Memory B cell (primary cell): ENCODE measurements at places on chromosomes 13 and 19.

DNA sequence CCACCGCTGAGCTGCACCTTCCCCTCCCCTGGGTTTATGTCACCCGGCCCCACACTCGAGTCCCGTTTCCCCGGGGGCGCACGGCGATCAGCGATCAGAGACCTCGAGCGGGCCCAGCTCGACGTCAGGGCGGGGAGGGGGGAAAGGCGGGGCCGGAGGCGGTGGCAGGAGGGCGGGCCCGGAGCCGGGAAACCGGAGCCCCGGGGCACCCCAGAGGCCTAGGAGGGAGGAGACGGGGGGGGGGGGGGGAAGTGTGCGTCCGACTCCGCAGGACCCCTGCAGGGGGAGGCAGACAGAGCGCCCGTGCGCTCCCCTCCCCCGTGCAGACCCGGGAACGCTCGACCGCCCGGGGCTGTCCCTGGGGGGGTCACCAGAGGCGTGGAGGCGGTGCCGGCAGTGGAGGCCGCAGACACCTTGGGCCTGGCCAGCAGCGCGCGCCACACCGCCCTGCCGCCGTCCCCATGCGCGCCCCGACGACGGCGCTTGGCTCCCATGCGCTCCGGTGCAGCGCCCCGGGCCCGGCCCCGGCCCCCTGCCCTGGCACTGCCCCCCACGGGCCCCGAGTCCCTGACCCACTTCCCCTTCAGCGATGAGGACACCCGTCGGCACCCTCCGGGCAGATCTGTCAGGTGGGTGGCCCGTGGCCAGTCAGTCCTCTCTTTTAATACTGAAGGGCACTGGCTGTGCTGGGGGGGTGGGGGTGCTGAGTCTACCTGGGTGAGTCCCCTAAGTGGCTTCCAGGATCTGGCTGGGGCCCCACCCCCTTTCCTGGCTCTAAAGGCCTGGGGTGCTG is 11.8 kb downstream of the PDE4A start:
- peak; percentile 59 for DNase-seq

DNA sequence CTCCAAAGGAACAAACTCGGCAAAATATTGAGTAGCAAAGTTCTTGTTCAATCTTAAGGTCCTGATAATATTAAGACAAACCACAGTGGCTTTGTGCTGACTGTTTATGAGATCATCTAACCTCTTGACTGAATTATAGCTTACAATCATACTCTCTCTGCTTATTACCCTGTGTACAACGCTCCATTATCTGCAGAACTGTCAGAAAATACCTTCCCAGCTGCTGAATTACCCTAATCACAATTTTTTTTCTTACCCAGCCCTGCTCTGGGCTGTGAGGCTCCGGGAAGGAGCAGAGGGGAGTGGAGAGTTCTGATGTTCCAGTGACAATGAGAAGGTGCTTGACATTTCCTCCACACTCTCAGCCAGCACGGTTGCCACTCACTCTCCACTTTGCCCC is 64.8 kb downstream of the DCT start:
- no peak for DNase-seq

GRCh38 chr13:33548069-33548468 is 262.5 kb upstream of the STARD13 start:
- DNase-seq, result no peak

- DNase-seq, result no peak
Measured at GRCh38 chr13:60758637-60759036, 361.6 kb downstream of the TDRD3 start.

- DNase-seq, result no peak
Measured at GRCh38 chr13:46114613-46115012, 9.8 kb upstream of the CPB2 start.

DNA sequence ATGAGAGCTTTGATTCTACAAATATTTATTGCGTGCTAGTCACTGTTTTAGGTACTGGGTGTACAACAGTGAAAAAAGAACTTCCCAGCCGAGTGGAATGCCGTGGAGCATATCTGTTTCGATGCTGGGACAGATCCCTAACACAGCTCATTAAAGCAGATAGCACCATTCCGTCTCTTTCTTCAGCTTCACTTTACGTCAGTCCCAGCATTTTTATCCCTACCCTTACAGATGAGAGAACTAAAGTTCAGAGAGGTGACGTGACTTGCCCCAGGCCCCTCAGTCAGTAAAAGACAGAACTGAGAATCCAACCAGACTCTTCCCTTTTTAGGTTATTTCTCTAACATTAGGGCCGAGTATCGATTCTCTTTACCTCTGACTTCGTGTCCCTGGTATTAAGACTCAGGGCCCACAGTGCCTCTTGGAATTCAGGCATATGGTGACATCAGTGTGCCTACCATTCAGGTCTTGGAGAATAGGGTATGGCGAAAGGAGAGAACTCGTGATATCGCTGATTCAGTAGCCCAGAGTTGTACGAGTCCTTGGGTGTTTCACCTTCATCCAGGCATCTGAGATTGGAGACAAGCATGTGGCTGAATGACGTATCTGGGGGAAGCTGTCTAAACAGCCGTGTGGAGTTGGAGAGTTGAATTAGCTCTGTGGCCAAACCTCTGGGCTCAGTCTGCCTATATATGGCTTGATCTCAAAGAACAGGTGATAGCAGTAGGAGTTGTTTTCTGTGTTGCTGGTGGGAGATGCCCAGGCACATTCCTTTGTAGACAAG is 27.1 kb downstream of the ACTN4 start:
- DNase-seq, result no peak

DNA sequence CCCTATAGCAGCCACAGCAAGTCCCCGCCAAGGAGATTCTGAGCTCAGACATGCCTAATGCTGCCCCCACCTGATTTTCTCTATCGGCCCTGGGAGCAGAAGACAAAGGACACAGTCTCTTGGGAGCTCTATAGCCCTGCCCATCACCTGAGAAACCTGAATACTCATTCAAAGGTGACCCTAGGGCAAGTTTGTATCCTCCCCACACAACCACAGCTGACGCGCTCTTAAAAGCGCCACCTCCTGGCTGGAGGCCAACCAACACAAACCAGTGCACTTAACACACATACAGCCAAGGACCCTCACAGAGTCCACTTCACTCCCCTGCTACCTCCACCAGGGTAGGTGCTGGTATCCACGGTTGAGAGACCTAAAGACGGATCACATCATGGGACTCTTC is 8.8 kb upstream of the IGFL4 start:
- no peak for DNase-seq

DNA sequence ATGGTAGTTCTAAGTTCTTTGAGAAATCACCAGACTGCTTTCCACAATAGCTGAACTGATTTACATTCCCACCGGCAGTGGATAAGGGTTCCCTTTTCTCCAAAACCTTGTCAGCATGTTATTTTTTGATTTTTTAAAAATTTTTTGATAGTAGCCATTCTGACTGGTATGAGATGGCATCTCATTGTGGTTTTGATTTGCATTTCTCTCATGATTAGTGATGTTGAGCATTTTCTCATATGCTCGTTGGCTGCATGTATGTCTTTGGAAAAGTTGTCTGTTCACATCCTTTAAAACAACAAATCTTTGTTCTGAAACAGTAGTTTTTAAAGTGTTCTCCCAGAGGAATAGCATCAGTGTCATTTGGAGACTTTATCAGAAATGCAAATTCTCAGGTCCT is 77.5 kb upstream of the POMP start:
- DNase-seq, result no peak

GRCh38 chr13:39196965-39197646 is 158.8 kb downstream of the NHLRC3 start:
- DNase-seq, result no peak

DNA sequence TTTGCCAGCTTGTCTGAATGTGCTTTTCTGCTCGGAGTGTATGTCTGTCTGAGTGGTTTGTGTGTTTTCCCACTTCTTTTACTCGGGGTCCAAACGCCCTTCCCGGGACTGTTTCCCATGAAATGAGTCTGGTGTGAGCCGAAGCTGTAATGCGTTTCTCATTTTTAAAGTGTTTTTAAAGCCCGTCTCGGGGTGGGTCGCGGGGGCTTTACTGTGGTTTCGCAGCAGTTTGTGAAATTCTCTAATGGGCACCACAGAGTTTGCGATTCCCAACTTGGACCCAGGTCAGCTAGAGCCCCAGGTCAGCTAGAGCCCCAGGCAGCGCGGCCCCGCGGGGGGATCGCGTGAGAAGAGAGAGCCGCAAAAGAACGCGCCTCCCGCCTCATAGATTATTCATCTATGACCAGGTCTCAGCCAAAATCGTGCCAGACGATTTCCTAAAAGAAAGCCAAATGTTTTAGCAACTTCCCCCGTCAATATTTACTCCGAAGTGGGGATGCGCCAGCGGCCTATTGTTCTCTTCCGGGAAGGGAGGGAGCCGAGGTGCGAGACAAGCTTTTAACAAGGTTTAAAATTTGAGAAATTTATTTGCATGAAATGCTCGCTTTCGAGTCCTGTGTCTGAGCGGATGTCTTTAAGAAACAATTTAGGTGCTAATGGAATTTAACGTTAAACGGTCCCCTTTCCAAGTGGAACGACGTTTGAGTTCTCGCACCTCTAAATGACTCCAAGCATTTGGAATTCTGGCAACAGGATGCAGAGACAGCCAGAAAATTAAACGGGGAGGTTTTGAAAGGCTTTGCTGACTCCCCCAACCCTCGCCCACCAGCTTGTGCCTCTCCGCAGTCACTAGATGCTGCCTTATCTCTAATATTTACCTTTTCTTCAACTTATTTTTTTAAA is 2.2 kb downstream of the ZIC2 start:
- DNase-seq, result no peak

- DNase-seq, result no peak
Measured at GRCh38 chr19:3660493-3661219, 34.1 kb upstream of the CACTIN start.

GRCh38 chr13:72645521-72645920 is 81.9 kb downstream of the MZT1 start:
- DNase-seq, result no peak

GRCh38 chr13:110881839-110882627 is 32.8 kb downstream of the ANKRD10 start:
- DNase-seq, result no peak

DNA sequence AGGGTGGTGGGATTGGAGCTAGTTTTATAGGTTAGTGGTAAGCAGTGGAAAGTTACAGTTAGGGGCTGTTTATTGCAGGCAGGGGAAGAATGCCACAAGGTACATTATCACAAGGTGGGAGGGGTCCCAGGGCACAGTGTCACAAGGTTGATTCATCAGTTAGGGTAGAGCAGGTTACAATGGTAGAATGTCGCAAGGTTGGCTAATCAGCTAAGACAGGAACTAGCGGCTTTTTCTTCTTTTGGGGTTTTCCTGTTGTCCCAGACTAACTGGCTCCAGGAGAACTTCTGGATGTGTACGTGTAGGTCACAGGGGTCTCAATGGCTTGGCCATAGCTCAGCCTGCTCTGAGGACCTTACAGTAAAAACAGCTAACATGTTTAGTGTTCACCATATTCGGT is 1221.1 kb downstream of the SLITRK1 start:
- DNase-seq, result no peak

DNA sequence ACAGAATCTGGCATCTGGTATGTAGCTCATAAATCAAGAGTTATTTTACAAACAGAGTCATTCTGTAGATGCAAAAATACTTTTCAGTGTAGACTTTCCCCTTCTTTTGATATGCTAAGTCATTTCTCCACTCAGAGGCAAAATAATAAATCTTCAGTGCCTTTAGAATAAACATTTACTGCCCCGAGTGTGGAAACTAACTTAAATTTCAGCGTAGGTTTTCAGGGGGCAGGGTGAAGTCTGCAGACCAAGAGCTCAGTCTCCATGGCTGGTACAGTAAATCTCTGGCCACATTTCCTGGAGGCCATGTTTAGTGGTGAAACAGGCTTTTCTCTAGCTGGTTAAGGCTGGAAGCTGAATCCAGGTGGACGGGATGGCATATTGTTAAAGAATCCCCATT is 13.1 kb upstream of the ADPRHL1 start:
- DNase-seq, result no peak

DNA sequence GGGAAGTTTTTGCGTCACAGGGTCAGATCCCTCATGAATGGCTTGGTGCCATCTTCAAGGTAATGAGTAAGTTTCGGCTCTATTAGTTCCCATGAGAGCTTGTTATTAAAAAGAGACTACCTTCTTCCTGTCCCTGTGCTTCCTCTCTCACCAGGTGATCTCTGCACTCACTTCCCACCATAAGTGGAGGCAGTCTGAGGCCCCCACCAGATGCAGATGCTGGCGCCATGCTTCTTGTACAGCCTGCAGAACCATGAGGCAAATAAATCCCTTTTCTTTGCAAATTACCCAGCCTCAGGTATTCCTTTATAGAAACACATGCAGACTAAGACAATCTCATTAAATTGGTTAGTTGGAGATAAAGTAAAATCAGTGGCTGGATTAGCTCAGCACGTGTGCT is 75.6 kb upstream of the RFC3 start:
- no peak for DNase-seq

DNA sequence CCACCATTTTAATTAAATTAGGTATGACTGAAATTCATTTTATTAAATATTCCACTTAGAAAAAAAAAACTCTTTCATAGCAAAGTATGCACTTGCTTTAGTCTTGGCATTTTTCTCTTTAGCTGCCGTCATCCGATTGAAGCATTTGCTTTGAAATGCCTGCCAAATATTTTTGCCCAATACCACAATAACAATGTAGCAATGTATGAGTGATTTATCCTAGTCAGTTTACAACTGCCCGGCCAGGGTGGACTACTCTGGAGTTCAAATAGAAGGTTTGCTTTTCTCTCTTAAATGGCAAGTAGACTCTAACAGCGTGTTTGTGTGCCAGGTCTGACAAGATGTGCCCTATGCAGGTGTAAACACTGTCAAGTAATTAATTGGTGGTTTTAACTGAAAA is 675.3 kb upstream of the SGCG start:
- no peak for DNase-seq

DNA sequence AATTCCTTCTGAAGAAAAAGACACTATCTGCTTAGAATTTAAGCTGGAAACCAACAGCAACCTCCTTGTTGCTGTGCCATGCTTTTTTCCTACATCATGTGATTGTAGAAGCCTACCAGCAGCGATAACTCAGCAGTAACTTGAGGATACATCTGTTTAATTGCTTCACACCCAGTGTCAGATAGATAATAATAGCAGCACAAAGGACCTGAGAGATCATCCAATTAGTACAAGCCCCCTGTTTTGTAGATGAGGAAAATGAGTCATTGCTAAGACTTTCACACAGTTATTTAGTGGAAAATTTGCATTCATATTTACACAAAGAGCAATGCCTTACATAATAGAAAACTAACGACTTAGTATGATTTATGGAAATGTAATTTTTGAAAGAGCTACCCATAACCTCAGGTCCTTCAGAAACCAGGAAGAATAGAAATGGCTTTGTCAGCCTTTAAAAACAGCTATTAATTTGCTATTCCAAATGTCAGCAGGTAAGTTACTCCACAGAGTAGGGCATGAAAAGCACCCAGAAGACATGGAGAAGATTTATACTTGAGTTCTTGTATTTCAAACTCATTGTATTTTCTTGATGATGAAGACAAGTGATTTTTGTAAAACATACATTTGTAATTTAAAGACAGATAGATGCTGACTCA is 93.7 kb upstream of the SGCG start:
- no peak for DNase-seq

- no peak for DNase-seq
Measured at GRCh38 chr13:95677564-95678266, 776 bp downstream of the DNAJC3 start.

DNA sequence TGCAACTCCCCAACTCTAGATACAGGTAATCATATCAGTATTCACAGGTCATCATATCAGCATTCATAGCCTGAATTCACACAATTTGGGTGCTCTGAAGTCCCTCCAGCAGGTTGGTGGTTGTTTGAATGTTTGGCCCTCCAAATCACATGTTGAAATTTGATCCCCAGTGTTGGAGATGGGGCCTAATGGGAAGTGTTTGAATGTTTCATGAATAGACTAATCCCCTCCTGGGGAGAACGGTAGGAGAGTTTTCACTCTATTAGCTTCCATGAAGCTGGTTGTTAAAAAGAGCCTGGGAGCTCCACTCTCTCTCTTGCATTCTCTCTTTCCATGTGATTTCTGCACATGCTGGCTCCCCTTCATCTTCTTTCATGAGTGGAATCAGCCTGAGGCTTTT is 288.6 kb upstream of the PCDH9 start:
- no peak for DNase-seq
